ENCODE measurements at places on chromosomes 2 and 18. TPM values are rescaled to one million over a fixed set of nuclear protein-coding genes. Genes with fewer than 3 reads are reported as not detected.

Gene EFR3B
- 1.3 TPM for total RNA-seq

DNA sequence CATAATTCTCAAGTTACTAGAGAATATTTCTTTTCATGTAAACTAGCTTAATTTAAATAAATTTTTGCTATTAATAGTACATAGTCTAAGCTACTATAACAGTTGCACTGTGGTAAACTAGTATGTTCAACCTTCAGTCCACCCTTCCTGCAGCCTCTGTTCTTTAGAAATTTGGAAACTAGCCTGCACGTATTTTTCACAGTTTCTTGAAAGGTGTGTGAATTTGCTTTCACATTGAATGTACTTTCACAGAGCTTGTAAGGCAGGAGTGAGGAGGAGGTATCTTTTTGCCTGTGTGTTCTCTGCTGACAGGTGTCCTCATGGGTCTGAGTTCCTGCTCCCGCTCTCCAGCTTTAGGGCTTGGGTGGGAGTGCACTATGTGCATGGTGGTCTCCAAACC is 117.5 kb downstream of the ATP9B start:
- no peaks in the 10 kb centered on the region for H3K27me3 ChIP-seq
- H3K4me3 ChIP-seq = no peak overlapping the region
- H3K4me1 ChIP-seq = no peaks in the 10 kb centered on the region
- no peaks in the 10 kb centered on the region for H3K36me3 ChIP-seq
- H3K27ac ChIP-seq = no peak overlapping the region

GRCh38 chr2:196337208-196337953 is 166.0 kb upstream of the STK17B start:
- H3K4me3 ChIP-seq = no peak overlapping the region
- no peak overlapping the region for H3K27ac ChIP-seq
- H3K4me1 ChIP-seq = no peaks in the 10 kb centered on the region
- H3K36me3 ChIP-seq = no peaks in the 10 kb centered on the region
- DNase-seq = no peak

Gene ABI2
- 61.4 TPM for total RNA-seq

Gene PLEK
- total RNA-seq = 14.6 TPM

- H3K4me1 ChIP-seq = peaks cover 3% of the 10 kb centered on the region
- no peak overlapping the region for H3K4me3 ChIP-seq
- H3K36me3 ChIP-seq = no peaks in the 10 kb centered on the region
- H3K27me3 ChIP-seq = no peaks in the 10 kb centered on the region
- H3K27ac ChIP-seq = no peak overlapping the region
- DNase-seq = no peak
Measured at GRCh38 chr2:144362401-144362800, 157.5 kb downstream of the ZEB2 start.

DNA sequence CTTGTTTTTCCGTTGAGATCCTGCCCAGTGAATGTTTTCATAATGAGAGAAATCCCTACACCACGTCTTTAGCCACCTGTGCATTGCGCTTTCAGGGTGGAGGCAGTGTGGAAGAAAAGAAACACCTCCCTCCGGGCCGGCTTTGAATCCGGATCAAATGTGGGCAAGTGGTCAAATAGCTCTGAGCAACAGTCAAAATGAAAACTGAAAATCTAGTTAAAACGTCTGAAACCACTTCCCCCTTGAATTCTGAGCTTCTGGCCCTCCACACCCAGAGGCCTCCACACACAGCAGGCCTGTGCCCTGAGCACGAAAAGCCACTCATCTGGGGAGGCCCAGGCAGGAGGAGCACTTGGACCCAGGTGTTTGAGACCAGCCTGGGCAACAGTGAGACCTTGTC is 263.6 kb upstream of the SALL3 start:
- peaks cover 2% of the 10 kb centered on the region for H3K27me3 ChIP-seq
- H3K27ac ChIP-seq = no peak overlapping the region
- no peaks in the 10 kb centered on the region for H3K36me3 ChIP-seq
- no peak overlapping the region for H3K4me3 ChIP-seq

DNA sequence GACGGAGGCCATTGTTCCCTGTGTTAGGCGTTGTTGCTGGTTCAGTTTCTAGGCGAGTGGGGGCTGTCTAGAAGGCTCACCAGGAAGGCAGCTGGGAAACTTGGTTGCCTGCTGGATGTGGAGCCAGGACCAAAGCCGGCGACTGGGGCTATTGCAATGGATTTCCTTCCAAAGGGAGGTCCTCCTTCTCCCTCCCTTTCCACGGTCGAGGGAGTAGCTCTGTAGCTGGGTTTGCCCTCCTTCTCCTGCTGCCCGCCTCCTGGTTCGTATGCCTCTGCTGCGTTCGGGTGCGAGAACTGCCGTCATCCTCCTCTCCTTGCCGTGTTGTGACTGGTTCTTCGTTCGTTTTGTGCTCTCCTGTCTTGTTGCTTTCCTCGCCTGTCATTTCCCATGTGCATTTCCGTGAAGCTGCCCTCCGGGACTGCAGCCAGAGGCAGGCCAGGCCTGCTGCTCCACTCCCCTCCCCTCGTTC is 203.4 kb downstream of the NEDD4L start:
- H3K4me1 ChIP-seq = no peaks in the 10 kb centered on the region
- no peak overlapping the region for H3K4me3 ChIP-seq
- H3K27me3 ChIP-seq = no peaks in the 10 kb centered on the region
- H3K27ac ChIP-seq = no peak overlapping the region
- no peaks in the 10 kb centered on the region for H3K36me3 ChIP-seq

GRCh38 chr2:72574886-72575285 is 250.9 kb downstream of the EXOC6B start:
- no peak overlapping the region for H3K4me3 ChIP-seq
- no peaks in the 10 kb centered on the region for H3K27me3 ChIP-seq
- H3K36me3 ChIP-seq = no peaks in the 10 kb centered on the region
- no peak for DNase-seq
- H3K27ac ChIP-seq = no peak overlapping the region

- no peaks in the 10 kb centered on the region for H3K27me3 ChIP-seq
- no peaks in the 10 kb centered on the region for H3K4me1 ChIP-seq
- DNase-seq = no peak
- no peaks in the 10 kb centered on the region for H3K36me3 ChIP-seq
Measured at GRCh38 chr18:23077493-23078256, 57.6 kb upstream of the CABLES1 start.

DNA sequence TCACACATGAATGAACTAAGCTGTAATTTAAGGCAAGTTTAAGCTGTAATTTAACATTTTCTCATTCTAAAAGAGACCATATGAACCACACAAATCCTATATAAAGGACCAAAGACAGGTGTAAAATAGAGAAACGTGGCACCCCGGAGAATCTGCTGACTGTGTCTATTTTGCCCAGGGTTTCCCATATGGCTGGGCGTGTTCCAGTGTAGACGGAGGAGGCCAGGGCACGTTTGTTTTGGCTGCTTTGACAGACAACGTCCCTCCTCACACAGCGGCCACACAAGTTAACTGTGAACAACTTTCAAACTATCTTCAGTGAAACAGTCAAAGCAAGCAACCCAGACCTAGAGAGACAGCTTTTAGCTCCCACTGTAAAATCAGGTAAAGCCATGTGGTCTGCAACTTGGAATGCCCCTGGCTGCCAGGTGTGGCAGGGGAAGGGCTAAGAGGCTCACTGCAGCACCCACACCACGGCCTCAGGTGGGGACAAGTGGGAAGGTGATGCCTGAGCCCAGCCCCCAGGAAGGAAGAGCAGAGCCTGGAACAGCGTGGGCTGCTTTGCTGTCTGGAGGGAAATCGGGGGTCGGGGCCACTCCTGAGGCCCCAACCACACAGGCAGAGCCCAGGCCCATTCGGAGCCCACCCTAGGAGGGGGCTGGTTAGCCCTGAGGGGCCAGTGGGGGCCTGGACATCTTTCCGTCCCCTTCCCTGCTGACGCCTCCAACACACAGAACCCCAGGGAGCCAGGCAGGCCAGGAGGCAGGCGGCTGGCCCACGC is 40.7 kb downstream of the SLC66A2 start:
- no peaks in the 10 kb centered on the region for H3K4me1 ChIP-seq
- no peak overlapping the region for H3K27ac ChIP-seq
- DNase-seq = no peak

- H3K27me3 ChIP-seq = no peaks in the 10 kb centered on the region
- DNase-seq = no peak
- H3K36me3 ChIP-seq = no peaks in the 10 kb centered on the region
- no peak overlapping the region for H3K27ac ChIP-seq
Measured at GRCh38 chr2:67716895-67717396, 319.8 kb downstream of the ETAA1 start.

Gene SLC8A1
- 35.9 TPM for total RNA-seq

Gene GAD1
- 7.8 TPM for total RNA-seq

Gene NUP35
- total RNA-seq = 17.0 TPM

GRCh38 chr2:68548396-68548795 is 81.0 kb downstream of the APLF start:
- no peak overlapping the region for H3K27ac ChIP-seq
- H3K4me3 ChIP-seq = no peak overlapping the region
- no peaks in the 10 kb centered on the region for H3K27me3 ChIP-seq
- H3K4me1 ChIP-seq = no peaks in the 10 kb centered on the region

DNA sequence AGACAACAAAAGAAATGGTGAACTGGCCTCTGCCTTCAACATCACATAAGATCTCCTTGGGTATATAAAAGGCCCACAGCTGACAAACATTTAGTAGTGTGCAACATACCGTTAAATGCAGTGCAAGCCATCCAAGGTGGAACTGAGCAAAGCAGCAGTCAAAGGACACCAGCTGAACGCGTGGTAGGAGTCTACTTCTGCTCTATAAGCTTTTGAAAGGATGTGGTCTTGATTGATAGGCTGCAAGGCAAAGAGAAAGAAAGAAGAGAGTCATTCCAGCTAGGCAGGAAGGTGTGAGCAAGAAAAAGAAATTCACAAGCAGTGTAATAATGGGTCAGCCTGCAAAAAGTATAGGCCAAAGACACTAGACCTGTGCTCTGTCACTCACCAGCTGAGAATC is 356.3 kb downstream of the SATB2 start:
- no peaks in the 10 kb centered on the region for H3K36me3 ChIP-seq
- no peak for DNase-seq
- H3K27ac ChIP-seq = no peak overlapping the region
- H3K4me3 ChIP-seq = no peak overlapping the region
- no peaks in the 10 kb centered on the region for H3K27me3 ChIP-seq

GRCh38 chr2:86281066-86281700 is 56.2 kb downstream of the REEP1 start:
- no peak for DNase-seq
- H3K4me3 ChIP-seq = no peak overlapping the region
- H3K4me1 ChIP-seq = no peaks in the 10 kb centered on the region
- no peaks in the 10 kb centered on the region for H3K27me3 ChIP-seq

- H3K27me3 ChIP-seq = no peaks in the 10 kb centered on the region
- no peak overlapping the region for H3K4me3 ChIP-seq
- DNase-seq = no peak
- no peaks in the 10 kb centered on the region for H3K4me1 ChIP-seq
Measured at GRCh38 chr2:64657411-64657810, 3.7 kb upstream of the SERTAD2 start.

Gene DNAH6
- 0.78 TPM for total RNA-seq

Gene CHAC2
- total RNA-seq = 0.75 TPM

DNA sequence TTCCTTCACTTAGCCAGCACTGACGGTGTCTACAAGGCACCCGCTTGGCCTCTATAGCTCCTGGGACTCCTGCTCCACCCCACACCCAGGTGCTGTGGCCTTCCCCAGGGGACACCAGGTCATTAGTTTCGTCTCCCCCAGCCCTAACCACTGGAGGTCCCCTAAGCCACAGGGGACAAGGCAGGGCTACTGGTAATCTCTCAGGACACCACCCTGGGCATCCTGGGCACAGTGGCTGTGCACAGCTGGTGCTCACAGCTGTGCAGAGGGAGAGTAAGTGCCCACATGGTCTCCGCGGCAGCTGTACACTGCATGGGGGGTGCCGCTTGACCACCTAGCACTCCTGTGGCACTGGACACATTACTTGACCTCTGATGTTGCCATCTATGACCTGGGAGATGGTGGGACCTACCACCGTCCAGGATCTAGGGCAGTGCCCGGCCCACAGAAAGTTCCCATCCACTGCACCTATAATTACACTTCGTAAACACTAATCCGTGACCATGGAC is 134.0 kb downstream of the HDAC4 start:
- no peaks in the 10 kb centered on the region for H3K27me3 ChIP-seq
- no peaks in the 10 kb centered on the region for H3K4me1 ChIP-seq
- no peaks in the 10 kb centered on the region for H3K36me3 ChIP-seq

Gene MDH1B
- 0.29 TPM for total RNA-seq

DNA sequence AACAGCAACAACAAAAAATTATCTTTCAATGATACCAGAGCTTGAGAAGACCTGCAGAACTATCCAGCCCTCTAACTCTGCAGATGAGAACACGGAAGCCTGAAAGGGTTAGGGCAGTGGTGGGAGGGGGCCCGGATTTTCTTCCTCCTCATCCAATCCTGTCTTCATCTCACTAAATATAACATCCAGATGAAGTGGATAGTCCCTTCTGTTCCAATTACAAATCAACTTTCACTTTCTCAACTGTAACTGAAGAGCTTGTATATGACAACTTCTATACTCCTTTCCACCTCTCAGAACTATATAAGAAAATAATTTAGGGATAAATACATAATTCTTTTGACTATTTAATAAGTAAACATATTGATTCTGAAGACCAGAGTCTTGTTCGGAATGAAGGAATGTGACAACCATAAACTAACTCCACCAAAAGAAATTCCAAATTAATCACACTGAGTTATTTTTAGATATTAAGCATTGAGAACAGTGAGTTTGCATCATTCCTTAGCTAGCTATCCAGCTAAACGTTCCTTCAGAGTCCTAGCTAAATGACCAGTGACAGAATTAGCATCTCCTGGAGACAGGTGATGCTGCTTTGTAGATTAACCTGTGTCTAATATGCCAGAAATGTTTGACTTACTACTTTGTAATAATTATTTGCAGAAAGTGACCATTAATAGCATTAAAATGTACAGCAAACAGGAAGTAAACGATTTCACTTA is 32.7 kb downstream of the SFT2D3 start:
- peaks cover 3% of the 10 kb centered on the region for H3K4me1 ChIP-seq
- H3K4me3 ChIP-seq = peak overlapping the region; percentile 26
- H3K36me3 ChIP-seq = no peaks in the 10 kb centered on the region
- no peak overlapping the region for H3K27ac ChIP-seq
- no peaks in the 10 kb centered on the region for H3K27me3 ChIP-seq

Gene FBLN7
- 4.5 TPM for total RNA-seq

DNA sequence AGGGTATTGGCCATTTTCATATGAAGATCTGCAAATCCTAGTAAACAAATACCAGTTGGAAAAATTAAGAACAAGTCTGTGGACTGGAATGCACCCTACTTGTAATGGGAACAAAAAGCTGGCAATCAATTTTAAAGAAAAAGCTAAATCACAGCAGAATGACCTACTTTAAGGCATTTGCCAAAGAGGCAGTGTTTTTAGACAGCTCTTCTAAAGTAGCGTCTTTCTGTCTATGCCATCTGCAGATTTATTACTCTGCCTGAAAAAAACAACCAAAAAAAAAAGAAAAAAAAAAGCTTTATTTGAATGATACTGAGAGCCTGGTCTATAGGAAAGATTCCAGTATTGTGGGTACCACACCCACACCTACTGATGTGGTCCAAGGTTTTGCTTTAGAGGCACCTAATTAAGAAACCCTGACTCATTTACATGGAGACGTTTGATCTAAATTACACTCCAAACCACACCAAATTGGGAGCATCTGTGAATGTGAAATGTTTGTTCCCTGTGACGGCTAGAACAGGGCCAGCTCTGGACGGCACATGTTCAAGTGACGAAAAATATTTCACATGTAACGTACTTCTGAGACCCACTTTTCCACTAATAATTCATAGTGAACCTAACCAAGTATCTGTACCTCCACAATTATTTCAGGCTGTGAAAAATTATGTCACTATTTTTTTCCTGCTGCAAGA is 597.1 kb downstream of the ARHGAP15 start:
- no peak overlapping the region for H3K4me3 ChIP-seq
- no peaks in the 10 kb centered on the region for H3K27me3 ChIP-seq
- no peak overlapping the region for H3K27ac ChIP-seq
- H3K4me1 ChIP-seq = no peaks in the 10 kb centered on the region

Gene SLC35F6
- total RNA-seq = 33.2 TPM
